ENCODE measurements at places on chromosomes 4 and X. TPM values are rescaled to one million over a fixed set of nuclear protein-coding genes. Genes with fewer than 3 reads are reported as not detected.

EBP gene
- total RNA-seq: 97.6 TPM

LRIT3 gene
- total RNA-seq: not detected

DNA sequence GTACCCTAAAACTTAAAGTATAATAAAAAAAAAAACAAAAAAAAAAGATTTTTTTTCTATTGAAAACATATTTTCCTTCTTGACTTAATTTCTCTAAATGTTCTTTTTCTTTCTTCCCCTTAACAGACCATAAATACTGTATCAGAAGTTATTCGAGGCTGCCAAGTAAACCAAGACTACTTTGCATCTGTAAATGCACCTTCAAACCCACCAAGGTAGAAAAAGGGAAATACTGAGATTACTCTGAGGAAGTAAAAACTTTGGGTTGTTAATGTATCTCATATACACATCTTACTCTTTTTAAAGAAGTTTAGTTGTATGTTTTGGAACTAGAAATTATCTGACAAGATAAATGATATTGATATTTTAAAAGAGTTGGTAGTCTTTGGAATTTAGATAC, 65.6 kb downstream of the USO1 start:
- H3K36me3 ChIP-seq: peaks cover 38% of the 10 kb centered on the region
- DNase-seq: no peak
- no peak overlapping the region for H3K4me3 ChIP-seq

CDX4 gene
- not detected for total RNA-seq

GRCh38 chr4:69531251-69531650, 35.5 kb upstream of the UGT2B4 start:
- H3K36me3 ChIP-seq: no peaks in the 10 kb centered on the region
- no peak overlapping the region for H3K27ac ChIP-seq
- H3K4me3 ChIP-seq: no peak overlapping the region
- DNase-seq: no peak

DNA sequence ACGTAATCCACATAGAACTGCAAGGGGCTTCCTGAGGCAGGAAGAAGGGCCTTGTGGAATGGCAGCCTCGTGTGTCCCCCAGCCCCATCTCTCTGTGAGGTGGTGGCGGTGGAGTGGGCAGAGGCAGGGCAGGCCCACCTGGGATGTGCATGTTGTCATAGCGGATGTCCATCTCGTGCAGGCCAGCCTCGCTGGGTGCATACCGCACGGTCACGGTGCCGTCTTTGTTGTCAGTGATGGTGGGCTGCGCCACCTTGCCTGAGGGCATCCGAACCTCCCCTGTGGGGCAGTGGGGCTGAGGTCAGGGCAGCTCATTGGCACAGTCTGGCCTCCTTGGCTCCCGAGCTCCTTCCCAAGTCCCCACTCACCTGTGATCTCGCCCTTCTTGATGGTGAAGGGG, 20.4 kb downstream of the FLNA start:
- H3K36me3 ChIP-seq: peaks cover 100% of the 10 kb centered on the region
- peak overlapping the region; percentile 25 for H3K27ac ChIP-seq
- DNase-seq: no peak

DNA sequence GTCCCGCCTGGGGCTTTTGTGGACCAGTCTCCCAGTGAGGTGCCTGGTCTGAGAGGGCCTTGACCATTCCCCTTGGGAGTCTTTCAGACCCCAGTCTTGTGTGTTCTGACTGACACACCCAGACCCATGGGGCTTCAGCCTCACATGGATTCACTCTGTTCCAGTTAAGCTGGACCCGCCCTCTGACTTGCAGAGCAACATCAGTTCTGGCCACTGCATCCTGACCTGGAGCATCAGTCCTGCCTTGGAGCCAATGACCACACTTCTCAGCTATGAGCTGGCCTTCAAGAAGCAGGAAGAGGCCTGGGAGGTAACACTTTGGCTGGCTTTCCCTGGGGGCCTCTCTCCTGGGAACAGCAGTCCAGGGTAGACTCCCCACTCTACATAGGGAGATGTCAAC, 6.8 kb downstream of the IL9R start:
- H3K36me3 ChIP-seq: no peaks in the 10 kb centered on the region
- no peaks in the 10 kb centered on the region for H3K27me3 ChIP-seq
- H3K27ac ChIP-seq: no peak overlapping the region
- H3K4me3 ChIP-seq: no peak overlapping the region

DNA sequence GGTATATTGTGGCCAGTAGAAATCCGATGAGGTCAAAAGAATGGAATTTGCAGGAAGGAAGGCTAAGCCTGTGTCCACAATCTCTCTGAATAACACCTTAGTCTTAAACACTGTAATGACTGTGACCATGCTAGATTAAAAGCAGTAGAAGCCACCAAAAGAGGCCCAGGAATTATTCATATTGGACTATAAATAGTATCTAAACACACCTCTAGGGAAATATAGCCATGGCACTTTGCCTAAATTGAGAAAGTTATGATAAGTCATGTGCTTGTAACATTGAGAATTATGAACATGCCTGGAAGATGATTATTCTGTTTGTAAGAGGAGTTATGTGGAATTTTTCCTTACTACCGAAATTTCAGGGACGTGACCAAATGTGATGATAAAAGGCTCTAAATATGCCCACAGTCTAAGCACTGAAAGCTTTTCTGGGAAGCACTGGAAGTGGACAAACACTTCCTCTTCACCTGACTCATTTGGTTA, 298.5 kb downstream of the KCTD8 start:
- H3K4me3 ChIP-seq: no peak overlapping the region
- no peaks in the 10 kb centered on the region for H3K27me3 ChIP-seq
- H3K36me3 ChIP-seq: no peaks in the 10 kb centered on the region
- no peak for DNase-seq

PRKG2 gene
- total RNA-seq: 1.2 TPM

- DNase-seq: no peak
- H3K4me3 ChIP-seq: no peak overlapping the region
- no peaks in the 10 kb centered on the region for H3K36me3 ChIP-seq
- H3K27ac ChIP-seq: no peak overlapping the region
Measured at GRCh38 chr4:26330186-26330787, 9.5 kb downstream of the RBPJ start.

- no peaks in the 10 kb centered on the region for H3K36me3 ChIP-seq
- H3K27ac ChIP-seq: no peak overlapping the region
- no peak for DNase-seq
- H3K4me3 ChIP-seq: no peak overlapping the region
- H3K27me3 ChIP-seq: no peaks in the 10 kb centered on the region
Measured at GRCh38 chr4:153916273-153916755, 127.4 kb upstream of the SFRP2 start.

TRIM2 gene
- total RNA-seq: not detected

COX7B2 gene
- not detected for total RNA-seq

DNA sequence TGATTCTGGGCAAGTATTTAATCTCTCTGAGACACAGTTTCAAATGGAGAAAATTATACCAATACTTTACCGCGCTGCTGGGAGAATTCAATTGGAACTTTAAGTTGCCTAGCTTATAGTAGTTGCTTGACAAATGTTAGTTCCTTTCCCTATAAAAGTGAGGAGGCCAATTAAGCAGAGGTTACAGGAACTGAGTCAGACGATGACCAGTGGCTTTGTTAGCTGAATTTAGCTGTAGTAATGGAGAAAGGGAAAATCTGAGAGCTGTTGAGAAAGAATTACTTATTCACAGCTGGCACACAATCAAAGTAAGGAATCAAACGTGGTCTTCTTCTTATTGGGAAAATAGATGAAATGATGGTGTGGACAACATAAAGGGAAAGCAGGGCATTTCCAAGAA, 29.6 kb downstream of the SMARCA1 start:
- H3K4me1 ChIP-seq: no peaks in the 10 kb centered on the region
- no peak for DNase-seq
- H3K4me3 ChIP-seq: no peak overlapping the region
- no peak overlapping the region for H3K27ac ChIP-seq

OPN1LW gene
- not detected for total RNA-seq

DNA sequence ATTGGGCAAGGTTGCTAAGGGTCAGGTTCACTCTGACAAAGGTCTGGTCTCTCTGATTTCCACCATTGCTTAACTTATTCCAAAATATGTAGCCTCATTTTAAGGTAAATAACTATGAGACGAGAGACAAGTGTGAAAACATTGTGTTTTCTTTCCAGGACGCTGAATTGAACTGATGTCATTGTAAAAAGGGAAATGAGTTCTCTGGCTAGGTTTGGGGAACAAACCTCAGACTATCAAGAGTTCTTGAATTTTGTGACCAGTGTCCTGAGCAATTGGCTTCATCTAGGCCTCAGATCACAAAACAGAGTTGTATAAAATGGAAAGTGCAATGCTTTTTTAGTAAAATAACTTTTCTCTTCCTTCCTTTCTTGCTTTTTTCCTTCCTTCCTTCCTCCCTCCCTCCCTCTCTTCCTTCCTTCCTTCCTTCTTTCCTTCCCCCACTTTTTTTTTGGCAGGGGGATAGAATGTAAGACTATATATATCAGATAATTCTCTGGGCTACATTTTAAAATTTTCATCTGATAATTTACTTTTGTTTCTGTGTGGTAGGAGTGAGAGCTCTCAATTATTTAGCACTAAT, 30.8 kb upstream of the CXCL8 start:
- no peaks in the 10 kb centered on the region for H3K27me3 ChIP-seq
- H3K27ac ChIP-seq: no peak overlapping the region
- H3K4me3 ChIP-seq: no peak overlapping the region
- H3K36me3 ChIP-seq: no peaks in the 10 kb centered on the region
- no peak for DNase-seq

DNA sequence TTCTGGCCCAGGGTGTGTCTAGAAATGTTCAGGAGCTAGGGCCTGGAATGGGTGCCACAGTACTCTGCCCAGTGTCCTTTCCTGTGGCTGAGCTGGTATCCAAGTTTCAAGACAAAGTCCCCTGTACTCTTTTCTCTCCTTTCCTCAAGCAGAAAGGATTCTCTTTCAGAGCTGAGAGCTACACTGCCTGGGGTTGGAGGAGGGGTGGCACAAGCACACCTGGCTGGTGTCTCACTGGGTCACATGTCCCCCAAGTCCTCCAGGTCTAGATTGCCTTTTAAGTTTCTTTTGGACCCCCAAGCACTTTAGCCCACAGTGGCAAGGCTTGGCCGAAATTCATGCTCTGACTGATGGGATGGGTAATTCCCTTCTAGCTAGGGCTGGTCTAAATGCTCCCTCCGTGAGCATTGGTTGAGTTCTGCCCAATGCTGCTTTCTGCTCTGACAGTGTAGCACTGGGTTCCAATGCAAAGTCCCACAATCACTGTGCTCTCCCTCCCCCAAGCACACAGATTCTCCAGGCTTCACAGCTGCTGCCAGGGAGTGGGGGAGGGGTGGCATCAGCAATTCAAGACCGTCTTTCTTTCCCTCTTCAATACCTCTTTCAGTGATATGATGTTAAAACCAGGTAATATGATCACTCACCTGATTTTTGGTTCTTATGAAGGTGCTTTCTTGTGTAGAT, 47.8 kb downstream of the BEX3 start:
- H3K4me3 ChIP-seq: no peak overlapping the region
- H3K36me3 ChIP-seq: no peaks in the 10 kb centered on the region
- no peaks in the 10 kb centered on the region for H3K4me1 ChIP-seq

ENOPH1 gene
- 21.0 TPM for total RNA-seq

DNA sequence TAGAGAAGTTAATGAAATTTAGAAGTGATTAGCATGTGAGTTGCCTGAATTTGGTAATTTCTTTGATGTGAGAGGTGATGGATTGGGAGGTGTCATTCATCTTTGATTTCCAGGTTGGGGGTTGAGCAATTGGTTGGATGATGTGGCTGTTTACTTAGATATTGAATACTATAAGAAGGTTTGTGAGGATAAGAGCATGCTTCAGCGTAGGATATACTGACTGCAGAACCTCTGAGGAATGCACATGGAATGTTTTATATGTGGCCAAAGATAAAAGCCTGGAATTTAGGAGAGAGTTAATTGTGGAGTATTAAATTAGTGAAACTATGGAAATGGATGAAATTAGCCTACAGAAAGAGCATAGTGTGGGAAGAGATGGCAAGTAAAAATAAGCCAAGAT, 165.4 kb upstream of the MAD2L1 start:
- DNase-seq: no peak
- H3K27me3 ChIP-seq: no peaks in the 10 kb centered on the region
- no peaks in the 10 kb centered on the region for H3K36me3 ChIP-seq
- no peak overlapping the region for H3K4me3 ChIP-seq

- H3K4me3 ChIP-seq: no peak overlapping the region
- H3K36me3 ChIP-seq: no peaks in the 10 kb centered on the region
- no peaks in the 10 kb centered on the region for H3K27me3 ChIP-seq
- H3K4me1 ChIP-seq: no peaks in the 10 kb centered on the region
- DNase-seq: peak; percentile 22
Measured at GRCh38 chr4:94583914-94584641, 132.3 kb downstream of the PDLIM5 start.

DNA sequence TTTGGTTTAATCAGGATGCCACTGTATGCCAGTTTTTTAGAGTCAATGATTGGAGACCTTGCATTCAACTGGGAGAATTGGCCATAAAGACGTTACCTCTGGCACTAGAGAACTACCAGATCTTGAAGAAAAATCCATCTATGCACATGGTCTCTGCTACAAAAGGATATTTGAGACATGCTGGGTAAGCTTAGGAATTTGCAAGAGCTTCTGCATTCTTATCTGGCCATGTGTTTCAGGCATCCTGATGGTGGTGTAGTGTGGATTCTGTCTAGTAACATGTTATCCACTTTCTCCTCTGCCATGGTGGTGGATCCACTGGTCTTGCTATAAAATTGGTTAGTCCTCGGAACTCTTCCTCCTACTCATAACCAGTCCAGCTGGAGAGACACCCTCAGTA, 185.3 kb upstream of the WDFY3 start:
- no peak overlapping the region for H3K4me3 ChIP-seq
- no peak for DNase-seq
- H3K4me1 ChIP-seq: no peaks in the 10 kb centered on the region
- no peaks in the 10 kb centered on the region for H3K36me3 ChIP-seq

DNA sequence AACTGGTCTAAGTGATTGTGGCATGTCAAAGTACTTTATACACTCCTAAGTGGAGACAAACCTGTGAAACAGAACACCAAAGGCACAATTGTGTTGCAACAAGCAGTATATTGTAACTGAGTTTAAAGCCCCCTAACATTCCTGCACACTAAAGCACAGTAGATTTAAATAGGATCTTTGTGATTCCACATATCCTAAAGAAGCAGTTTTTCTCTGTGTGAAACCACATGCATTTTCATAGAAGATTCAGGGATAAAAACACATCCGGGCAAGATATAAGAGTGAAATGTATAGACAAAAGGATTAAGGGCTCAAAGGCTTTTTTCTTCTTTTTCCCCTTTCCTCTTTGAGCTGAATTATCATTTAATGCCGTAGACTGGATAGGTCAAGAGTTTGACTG, 82.2 kb downstream of the ANK2 start:
- no peaks in the 10 kb centered on the region for H3K4me1 ChIP-seq
- no peak overlapping the region for H3K27ac ChIP-seq
- no peaks in the 10 kb centered on the region for H3K36me3 ChIP-seq
- no peak for DNase-seq

GRCh38 chr4:188092824-188093223, 16.6 kb downstream of the TRIML2 start:
- H3K27me3 ChIP-seq: no peaks in the 10 kb centered on the region
- DNase-seq: no peak
- no peak overlapping the region for H3K4me3 ChIP-seq
- no peaks in the 10 kb centered on the region for H3K36me3 ChIP-seq

SMARCA1 gene
- 0.18 TPM for total RNA-seq

GRCh38 chrX:132790329-132790728, 168.1 kb downstream of the HS6ST2 start:
- no peak overlapping the region for H3K27ac ChIP-seq
- no peaks in the 10 kb centered on the region for H3K27me3 ChIP-seq
- H3K4me1 ChIP-seq: no peaks in the 10 kb centered on the region
- DNase-seq: no peak

GRCh38 chr4:6297266-6297815, 27.7 kb downstream of the WFS1 start:
- H3K4me3 ChIP-seq: no peak overlapping the region
- H3K4me1 ChIP-seq: no peaks in the 10 kb centered on the region
- H3K36me3 ChIP-seq: no peaks in the 10 kb centered on the region
- H3K27ac ChIP-seq: no peak overlapping the region
